Activated CD4-positive, CD25-positive, alpha-beta regulatory T cell treated with anti-CD3 and anti-CD28 coated beads, Interleukin-2, amount 50 U/mL, for 24 hours (primary cell): ENCODE measurements at places on chromosomes 7 and 10.

DNA sequence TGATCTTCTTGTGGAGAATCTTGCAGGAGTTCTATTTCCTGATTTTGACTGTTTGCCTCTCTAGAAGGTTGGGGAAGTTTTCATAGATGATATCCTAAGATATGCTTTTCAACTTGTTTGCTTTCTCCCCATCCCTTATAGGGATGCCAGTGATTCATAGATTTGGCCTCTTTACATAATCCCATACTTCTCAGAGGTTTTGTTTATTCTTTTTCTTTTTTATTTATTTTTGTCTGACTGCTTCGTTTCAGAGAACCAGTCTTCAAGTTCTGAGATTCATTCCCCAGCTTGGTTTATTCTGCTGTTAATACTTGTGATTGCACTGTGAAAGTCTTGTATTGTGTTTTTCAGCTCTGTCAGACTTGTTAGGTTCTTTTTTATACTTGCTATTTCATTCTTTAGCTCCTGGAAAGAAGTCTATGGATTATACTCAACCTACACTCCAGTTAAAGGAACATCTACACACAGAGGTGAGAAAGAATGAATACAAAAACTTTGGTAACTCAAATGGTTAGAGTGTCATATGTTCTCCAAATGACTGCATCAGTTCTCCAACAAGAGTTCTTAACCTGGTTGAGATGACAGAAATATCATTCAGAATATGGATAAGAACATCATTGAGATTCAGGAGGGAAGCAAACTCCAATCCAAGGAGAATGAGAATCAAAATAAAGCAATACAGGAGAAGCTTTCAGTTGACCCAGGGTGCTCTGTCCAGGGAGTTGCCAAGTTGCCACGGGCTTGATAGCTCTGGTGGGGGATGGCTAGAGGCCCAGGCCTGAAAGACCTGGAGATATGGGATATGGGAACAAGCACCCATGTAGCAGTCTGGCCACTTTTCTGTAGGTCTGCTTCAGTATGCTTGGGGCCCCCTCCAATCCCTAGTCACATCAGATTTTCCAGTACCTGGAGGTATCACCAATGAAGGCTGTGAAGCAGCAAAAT, 150.3 kb downstream of the AHR start:
- no peak for ATAC-seq

DNA sequence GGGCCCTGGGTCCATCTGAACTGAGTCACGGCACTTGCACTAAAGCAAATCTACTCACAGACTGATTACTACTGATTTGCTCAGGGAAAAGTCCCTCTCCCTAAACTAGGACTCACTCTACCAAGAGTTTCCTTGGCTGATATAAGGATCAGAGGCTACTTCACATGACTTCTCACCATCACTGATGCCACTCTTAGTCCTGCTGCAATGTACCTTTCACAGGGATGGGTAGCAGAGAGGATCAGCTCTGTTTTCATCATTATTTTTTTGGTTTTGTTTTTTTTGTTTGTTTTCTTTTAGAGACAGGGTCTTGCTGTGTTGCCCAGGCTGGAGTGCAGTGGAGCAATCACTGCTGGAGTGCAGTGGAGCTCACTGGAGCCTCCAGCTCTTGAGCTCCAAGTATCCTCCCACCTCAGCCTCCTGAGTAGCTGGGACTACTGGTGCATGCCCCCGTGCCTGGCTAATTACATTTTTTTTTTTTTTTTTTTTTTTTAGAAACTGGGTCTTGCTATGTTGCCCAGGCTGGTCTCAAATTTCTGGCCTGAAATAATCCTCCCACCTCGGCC, 200.6 kb downstream of the JCAD start:
- no peak for ATAC-seq

GRCh38 chr10:62528441-62528840, 154.3 kb downstream of the ZNF365 start:
- ATAC-seq, result peak; percentile 99

GRCh38 chr7:2628130-2628482, 3.7 kb upstream of the TTYH3 start:
- ATAC-seq, result no peak

GRCh38 chr10:123703195-123703790, 37.1 kb downstream of the GPR26 start:
- ATAC-seq, result no peak

- peak; percentile 57 for ATAC-seq
Observed at GRCh38 chr7:101957744-101958525, 140.5 kb downstream of the CUX1 start.

- ATAC-seq, result peak; percentile 87
Observed at GRCh38 chr7:17139081-17139480, 159.4 kb upstream of the AHR start.

- peak; percentile 59 for ATAC-seq
Observed at GRCh38 chr10:50312464-50313437, 61.4 kb upstream of the ASAH2 start.

GRCh38 chr7:94706996-94707740, 51.2 kb upstream of the SGCE start:
- ATAC-seq, result no peak

DNA sequence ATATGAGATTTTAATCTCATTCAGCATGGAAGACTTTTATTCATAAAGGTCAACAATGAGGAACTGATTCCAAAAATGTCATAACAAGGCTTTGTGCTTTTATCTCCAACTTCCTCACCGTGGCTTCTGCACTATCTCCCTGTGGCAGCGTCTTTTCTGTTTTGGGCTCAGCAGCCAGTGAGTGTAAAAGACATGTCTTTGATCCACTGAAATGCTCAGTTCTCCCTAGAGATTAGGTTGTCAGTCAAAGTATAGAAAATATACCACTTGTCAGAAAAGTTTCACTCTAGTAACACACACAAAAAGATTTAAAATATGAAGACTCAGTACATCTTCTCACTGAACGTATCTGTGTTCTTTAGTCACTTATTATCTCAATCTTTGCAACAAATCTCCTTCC, 901.8 kb upstream of the ZWINT start:
- ATAC-seq, result no peak
